Left ventricle myocardium inferior (tissue), 1 donor: ENCODE measurements at places on chromosomes 1 and 21. TPM values are rescaled to one million over a fixed set of nuclear protein-coding genes. Genes with fewer than 3 reads are reported as not detected.

DNA sequence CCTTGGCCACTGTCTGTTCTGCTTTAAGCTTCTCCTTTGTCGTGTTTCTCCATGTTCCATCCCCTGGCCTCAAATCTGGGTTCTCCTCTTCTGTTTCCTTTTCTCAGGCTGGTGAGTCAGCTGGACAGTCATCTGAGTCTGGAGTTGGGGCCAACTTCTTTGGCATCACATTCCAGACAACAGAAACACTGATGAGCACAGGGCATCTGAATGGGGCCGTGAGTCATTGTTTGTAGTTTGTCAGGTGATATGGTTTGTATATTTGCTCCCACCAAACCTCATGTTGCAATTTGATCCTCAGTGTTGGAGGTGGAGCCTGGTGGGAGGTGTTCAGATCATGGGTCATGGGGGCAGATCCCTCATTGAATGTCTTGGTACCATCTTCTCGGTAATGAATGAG is 14.3 kb upstream of the OLIG2 start:
- H3K27ac ChIP-seq: no peak overlapping the region
- no peaks in the 10 kb centered on the region for H3K36me3 ChIP-seq
- H3K4me3 ChIP-seq: no peak overlapping the region
- DNase-seq: no peak
- no peaks in the 10 kb centered on the region for H3K4me1 ChIP-seq
- peaks cover 87% of the 10 kb centered on the region for H3K27me3 ChIP-seq

DNA sequence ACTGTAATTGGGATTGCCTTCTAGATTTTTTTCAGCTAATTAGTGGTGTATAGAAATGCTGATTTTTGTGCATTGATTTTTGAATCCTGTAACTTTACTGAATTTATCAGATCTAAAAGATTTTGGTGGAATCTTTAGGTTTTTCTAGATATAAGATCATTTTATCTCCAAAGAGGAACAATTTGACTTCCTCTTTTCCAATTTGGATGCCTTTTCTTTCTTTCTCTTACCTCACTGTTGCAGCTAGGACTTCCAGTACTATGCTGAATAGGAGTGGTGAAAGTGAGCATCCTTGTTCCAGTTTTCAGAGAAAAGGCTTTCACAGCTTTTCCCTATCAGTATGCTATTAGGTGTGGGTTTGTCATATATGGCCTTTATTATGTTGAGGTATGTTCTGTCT is 53.6 kb downstream of the TESK2 start:
- no peaks in the 10 kb centered on the region for H3K4me1 ChIP-seq
- DNase-seq: no peak
- H3K27ac ChIP-seq: no peak overlapping the region
- no peak overlapping the region for H3K4me3 ChIP-seq
- no peaks in the 10 kb centered on the region for H3K36me3 ChIP-seq

DNA sequence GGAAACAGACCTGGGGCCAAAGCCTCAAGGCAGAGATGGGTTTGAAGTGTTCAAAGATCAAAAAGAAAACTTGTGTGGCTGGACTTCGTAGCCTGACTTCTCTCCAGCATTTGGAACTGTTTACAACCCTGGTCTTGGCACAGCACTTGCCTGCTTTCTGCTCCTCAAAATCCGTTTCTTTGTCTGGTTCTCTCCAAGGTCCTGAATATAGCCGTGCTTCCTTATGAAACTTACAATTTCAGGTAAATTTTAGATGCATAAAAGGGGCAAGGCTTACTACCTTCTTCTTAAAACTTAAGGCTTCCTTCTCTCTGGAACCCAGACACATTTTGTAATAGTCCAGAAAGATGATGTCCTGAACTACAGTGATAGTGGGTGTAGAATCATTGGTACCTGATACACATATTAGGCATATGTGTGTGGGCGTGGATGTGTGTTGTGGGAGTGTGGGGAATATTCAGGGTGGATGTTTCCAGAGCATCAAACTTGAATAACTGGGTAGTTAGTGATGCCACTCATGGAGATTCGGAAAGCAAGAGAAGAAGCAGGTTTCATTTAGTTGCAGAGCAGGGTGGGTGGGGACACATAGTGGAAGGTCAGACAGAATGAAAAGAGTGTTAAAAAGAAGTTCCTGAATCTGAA is 26.4 kb upstream of the FAM78B start:
- peaks cover 6% of the 10 kb centered on the region for H3K4me1 ChIP-seq
- no peak for DNase-seq
- no peak overlapping the region for H3K4me3 ChIP-seq
- no peak overlapping the region for H3K27ac ChIP-seq
- H3K36me3 ChIP-seq: no peaks in the 10 kb centered on the region

DNA sequence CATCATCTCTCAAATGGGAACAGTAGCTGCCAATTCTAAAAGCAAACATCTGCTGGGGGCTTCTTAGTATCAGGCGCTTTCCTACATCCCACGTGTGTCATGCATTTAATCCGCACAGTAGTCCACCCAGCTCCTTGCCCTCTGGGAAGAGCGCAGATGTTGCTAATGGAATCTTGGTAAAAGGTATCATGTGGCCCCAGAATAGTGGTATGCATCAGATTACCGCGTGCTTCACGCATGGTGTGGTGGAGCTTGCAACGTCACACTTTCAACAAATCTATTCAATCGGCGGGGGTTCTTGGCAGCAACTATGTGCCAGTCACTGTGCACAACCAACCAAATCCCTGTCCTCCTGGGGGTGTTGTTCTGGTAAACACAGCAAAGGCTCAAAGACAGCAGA is 141.0 kb downstream of the HIVEP3 start:
- H3K4me3 ChIP-seq: no peak overlapping the region
- no peaks in the 10 kb centered on the region for H3K27me3 ChIP-seq
- no peaks in the 10 kb centered on the region for H3K36me3 ChIP-seq
- DNase-seq: no peak
- H3K4me1 ChIP-seq: peaks cover 21% of the 10 kb centered on the region

DNA sequence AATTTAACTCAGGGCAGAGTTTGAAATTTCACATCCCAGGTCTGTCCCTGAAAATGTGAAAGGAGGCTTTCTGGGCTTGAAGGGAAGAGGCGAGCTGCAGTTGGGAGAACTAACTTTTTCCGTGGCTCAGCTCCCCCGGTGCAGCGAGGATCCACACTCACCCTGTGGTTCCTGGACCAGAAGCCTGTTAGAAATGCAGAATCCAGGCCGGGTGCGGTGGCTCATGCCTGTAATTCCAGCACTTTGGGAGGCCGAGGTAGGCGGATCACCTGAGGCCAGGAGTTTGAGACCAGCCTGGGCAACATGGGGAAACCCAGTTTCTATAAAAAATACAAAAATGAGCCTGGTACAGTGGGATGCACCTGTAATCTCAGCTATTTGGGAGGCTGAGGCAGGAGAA is 2.9 kb upstream of the DHRS3 start:
- H3K27me3 ChIP-seq: no peaks in the 10 kb centered on the region
- H3K36me3 ChIP-seq: no peaks in the 10 kb centered on the region
- no peak overlapping the region for H3K4me3 ChIP-seq

DNA sequence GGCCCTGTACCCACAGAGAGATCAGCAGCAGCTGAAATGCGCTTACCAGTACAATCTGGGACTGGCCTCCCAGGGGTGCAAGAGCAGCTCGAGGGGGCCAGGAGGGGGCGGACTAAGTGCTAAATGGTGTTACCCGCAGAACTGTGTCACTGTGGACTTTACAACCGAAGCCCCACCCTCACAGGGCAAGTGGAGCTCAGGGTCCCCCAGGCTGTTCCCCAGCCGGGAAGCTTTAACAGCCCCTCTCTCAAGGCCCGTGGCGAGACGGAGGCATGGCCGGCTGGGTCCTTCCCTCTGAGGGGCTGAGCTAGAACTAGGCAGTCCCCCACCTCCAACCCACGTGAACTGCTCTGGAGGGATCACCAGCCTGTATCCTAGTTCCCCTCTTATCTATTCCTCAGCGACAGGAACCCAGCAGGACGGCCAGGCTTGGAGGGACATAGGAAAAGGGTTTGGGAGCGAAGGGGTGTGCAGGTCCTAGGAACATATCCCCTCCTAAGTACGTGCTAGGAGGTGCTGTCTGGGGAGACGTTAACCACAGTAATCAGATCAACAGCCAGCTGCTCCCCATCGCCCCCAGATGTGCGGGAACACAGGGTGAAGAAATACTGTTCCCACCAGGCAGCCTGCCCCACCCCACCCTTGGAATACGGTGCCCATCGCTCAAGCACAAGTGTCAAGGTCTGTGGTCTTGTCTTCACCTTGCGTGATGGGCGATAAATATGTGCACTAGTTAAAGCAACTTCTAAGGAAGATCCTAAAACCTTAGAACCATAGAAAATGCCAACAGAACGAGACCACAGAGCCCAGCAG is 24.4 kb downstream of the ZBTB17 start:
- no peak overlapping the region for H3K4me3 ChIP-seq
- peak overlapping the region; percentile 89 for H3K27ac ChIP-seq
- peaks cover 15% of the 10 kb centered on the region for H3K36me3 ChIP-seq
- H3K4me1 ChIP-seq: peaks cover 81% of the 10 kb centered on the region
- no peak for DNase-seq
- H3K27me3 ChIP-seq: no peaks in the 10 kb centered on the region

- no peak overlapping the region for H3K27ac ChIP-seq
- no peak for DNase-seq
- no peak overlapping the region for H3K4me3 ChIP-seq
- H3K27me3 ChIP-seq: no peaks in the 10 kb centered on the region
- H3K4me1 ChIP-seq: peaks cover 7% of the 10 kb centered on the region
Observed at GRCh38 chr1:243748227-243748626, 101.8 kb downstream of the AKT3 start.

DNA sequence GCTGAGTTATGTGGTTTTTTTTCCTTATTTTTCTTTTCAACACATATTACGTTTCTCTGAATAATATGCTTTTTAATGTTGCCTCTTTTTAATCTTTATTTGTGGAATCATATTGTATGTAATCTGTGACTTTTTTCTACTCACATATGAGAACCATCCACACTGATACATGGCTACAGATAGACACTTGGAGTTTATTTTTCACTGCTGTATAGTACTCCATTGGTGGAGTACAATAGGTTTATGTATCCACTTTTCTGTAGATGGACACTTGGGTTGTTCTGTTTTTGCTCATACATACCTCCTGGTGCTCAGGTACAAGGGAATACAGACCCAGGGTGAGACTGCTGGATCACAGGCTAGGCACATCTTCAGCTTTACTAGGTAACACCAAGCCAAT is 71.5 kb upstream of the ERG start:
- no peaks in the 10 kb centered on the region for H3K4me1 ChIP-seq
- DNase-seq: no peak
- H3K27ac ChIP-seq: no peak overlapping the region
- no peaks in the 10 kb centered on the region for H3K36me3 ChIP-seq

Gene HLX
- total RNA-seq: 3.5 TPM

Gene LCE1E
- total RNA-seq: not detected
